ENCODE measurements at places on chromosomes 7 and 10.

GRCh38 chr7:15167912-15168311 is 265.4 kb upstream of the DGKB start:
- no peak for DNase-seq

- no peak for DNase-seq
Measured at GRCh38 chr7:73669288-73669701, 1.7 kb downstream of the VPS37D start.

GRCh38 chr10:19194866-19195265 is 146.3 kb downstream of the MALRD1 start:
- no peak for DNase-seq

DNA sequence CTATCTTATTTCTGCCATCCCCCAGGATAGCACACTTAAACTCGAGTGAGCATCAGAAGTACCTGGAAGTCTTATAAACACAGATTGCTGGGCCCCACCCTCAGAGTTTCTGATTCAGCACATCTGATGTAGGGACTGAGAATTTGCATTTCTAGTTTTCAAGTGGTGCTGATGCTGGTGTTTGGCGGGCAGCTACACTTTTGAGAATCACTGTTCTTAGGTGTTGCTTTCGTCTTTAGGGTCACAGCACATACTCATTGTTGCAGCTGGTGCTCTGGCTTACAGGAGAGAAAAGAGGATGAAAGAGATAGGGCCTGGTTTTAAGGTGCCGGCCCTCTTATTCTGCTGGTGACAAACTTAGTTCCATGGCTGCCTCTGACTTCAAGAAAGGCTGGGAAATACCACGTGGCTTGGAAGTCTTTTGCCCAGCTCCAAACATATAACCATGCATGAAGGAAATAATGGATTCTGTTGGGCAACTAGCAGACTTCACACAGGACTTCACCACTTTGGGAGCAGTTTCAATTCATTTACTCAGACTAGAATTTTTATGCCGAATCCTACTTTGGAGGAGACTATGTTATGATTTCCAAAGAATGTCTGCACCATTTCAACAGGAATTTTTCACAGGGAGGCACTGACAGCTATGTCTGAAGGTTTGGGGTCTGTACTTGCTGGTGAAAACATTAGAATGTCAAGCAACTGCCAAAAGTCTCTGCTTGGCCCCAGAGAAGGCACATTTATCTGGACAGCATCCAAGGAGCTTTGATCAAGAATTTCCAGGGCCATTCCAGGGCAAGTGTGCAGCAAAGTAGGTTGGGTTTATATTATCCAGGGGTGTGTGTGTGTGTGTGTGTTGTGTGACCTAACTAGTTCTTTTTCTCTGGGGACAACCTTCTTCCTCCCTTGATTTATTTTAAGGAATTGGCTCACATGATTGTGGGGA is 6.9 kb upstream of the MINDY4 start:
- DNase-seq = no peak

DNA sequence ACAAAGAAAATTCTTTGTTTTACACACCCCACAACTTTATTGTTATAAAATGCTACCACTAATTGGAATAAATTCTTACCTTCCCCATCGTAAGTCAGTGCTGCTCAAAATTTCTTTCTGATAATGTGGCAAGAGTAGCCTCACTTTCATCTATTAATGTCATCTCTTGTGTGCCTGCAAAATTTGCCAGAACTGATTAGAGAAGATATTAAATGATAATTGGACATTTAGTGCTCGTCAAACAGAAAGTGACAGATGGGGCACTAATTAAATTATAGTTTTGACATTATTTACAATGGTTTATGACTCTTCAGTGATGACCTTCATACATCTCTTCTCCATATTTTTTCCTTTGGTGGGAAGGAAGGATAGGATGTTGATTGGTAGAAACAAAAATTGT is 690.9 kb downstream of the NXPH1 start:
- no peak for DNase-seq

GRCh38 chr7:147170341-147171012 is 1053.9 kb downstream of the CNTNAP2 start:
- no peak for DNase-seq

GRCh38 chr7:134710854-134711624 is 64.4 kb downstream of the BPGM start:
- DNase-seq = no peak

- DNase-seq = no peak
Measured at GRCh38 chr10:101766753-101767599, 8.9 kb downstream of the FGF8 start.

DNA sequence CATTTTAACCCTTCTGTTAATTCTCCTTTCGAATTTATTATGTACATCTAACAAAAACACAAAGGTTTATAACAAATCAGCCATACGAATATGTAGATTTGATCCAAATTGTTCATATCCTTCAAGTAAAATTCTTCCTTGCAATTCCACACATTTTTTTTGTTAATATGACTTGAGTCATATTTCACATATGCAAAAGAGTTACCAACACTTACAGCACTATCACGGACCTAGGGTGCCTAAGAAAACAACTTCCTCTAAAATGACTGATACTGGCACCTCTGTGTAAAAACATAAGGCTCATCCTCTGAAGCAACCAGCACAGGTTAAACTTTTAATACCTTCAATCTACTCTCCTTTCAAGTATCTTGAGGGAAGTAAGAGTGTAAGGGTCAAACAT is 451.8 kb downstream of the SEMA3D start:
- no peak for DNase-seq

DNA sequence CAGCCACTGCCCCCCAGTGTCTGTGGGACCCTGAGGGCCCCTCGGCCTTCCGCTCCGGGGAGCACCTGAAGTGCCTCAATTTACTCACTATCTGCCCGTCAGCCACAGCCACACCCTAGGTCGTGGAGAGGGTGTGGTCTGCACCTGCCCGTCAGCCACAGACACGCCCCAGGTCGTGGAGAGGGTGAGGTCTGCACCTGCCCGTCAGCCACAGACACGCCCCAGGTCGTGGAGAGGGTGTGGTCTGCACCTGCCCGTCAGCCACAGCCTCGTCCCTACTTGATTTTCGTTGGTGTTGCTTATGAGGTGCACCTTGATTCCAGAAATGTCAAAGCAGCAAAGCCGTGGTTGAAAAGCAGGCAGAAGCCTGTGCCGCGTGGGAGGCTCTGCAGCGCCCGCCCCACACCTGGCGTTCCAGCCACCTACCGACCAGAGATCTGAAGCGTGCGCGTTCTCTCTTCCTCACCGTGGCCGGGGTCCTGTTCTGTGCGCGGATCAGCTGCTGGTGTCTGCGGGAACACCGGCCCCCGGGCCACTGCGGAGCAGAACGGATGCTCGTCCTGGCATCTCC is 101.6 kb downstream of the DYNC2I1 start:
- DNase-seq = no peak

DNA sequence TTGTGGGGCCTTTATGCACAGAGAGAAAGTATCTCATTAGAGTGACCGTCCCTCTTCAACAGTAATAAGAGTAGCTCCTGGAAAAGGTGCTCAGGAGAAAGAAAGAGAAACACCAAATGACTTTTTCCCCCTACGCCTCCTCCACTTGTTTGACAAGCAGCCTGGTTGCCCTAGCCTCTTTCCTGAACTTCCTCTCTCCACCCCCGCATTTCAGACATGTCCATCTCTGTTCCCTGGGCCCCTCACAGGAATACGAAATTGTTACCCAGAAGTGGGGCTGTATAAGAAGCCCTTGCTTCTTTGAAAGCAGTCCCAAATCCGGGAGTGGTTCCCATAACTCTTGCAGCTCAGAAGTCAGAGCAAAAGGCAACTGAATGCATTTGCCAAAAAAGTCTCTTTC is 119.6 kb upstream of the ADO start:
- DNase-seq = no peak

GRCh38 chr10:114081911-114082583 is 38.4 kb downstream of the ADRB1 start:
- DNase-seq = no peak

All from occipital lobe (tissue), 3 donors.